GM23248 (cell line): ENCODE measurements at places on chromosomes 6 and 20. TPM values are rescaled to one million over a fixed set of nuclear protein-coding genes. Genes with fewer than 3 reads are reported as not detected.

Gene ENPP4
- total RNA-seq, result 0.63 and 1.9 TPM in 2 replicates

DNA sequence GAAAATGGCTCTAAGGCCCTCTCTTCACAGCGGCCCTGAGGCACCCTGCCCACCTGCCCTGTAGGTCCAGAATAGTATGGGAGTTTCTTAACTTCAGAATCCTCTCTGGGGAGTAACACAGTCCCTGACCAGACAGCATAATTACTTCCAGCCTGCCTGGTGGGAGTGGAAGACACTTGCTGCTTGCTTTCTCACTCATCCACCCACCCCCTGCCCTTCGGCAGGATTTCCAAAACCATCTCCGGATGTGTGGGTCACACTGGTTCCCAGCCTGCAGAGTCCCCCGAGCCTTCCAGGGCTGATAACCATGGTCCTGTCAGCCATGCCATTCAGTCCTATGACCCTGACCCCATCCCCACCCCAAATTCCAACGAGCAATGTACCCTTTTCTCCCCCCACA, 5.4 kb downstream of the SLC29A1 start:
- peak; percentile 77 for DNase-seq

DNA sequence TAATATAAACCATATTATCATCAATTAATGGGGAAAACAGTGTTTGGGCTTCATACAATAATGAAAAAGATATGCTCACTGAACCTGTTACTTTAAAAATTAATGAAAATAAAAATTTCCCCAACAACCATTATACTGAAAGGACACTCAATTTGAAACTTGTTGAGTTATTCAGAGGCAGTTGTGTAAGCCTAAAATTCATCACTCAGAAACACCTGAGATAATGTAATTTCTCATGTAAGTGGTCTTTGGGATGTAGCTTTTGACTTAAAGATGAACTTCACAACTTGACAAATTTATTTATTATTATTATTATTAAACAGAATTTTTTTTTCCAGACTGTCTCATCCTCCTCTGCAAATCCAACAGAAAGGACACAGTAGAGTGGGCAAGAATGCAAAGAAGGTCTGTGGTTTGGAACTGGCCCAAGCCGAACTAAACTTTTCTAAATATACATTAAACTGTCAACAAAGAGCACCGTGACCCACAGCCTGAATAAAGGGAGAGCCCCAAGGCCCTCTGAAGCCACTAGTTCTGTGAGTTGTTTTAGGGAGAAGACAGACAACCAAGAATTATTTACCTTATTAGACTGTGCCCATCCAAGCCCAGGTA, 32.2 kb upstream of the HEY2 start:
- no peak for DNase-seq

DNA sequence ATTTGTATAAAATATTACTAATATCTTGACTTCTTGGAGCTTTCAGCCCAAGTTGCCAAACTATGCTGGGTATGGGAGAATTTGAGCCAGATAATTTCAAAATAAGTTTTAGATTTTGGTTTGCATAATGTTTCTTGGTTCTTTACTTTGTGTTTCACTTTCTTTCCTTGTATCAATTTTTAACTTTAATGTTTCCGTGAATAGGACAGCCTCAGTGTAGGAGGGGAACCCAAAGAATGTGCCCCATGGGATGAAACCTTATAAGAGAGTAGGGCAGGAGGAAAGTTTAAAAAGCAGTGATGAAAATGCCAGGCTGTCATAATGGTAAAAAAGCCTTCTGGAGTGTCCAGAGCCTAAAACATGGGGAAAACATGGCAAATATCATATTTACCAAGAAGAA, 252.4 kb upstream of the IRAK1BP1 start:
- no peak for DNase-seq

Gene CLPSL1
- total RNA-seq, result not detected in 2 replicates
